Activated naive CD4-positive, alpha-beta T cell (primary cell): ENCODE measurements at places on chromosomes 12 and 14.

DNA sequence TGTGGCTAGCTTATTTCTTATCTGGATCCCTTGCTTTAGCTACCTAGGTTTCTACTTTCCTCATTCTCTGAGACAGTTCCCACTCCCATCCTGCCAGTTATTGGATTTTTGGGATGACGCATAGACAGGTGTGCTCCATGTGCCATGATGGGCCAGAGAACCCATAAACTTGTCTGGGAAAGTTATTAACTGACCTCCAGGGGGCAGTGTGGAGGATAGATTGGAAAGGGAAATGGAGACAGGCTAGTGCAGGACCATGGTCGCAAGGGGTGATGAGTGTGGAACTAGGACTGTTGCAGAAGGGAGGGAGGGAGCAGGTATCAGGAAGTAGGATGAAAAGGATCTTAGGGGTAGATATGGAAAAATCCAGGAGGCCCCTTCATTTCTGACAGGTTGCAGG, 80.3 kb downstream of the ESRRB start:
- DNase-seq: no peak

DNA sequence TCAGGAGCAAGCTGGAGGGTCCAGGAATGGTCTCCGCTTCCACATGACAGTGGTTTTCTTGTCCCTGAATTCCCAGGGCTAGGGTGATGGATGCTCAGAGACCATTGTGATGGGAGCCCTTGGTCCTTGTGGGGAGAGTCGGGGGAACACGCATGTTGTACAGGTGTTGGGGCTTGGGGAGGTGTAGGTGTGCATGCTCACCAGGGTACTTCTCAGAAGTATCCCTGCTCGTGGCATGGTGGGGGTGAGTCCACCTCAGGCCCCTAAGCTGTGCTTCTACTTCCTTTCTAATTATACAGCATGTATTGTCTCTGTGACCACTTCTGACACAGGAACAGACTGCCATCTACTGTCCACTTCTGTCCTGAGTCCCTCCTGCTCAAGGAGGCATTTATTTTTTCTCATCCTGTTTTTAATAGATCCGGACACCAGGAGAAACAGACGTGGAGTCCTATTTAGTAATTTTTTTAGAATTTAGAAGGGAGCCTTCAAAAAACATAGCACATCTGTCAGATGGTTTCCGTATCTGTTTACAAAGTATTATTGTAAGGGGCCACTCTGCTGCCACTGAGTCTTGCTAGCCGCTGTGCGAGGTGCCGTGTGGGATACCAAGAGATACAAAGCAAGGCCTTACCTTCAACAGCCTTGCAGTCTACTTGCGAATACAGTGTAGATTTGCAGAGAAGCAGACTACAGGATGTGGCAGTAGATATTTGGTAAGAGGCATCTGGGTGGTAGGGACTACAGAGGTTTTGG, 10.5 kb downstream of the NTF3 start:
- no peak for DNase-seq

DNA sequence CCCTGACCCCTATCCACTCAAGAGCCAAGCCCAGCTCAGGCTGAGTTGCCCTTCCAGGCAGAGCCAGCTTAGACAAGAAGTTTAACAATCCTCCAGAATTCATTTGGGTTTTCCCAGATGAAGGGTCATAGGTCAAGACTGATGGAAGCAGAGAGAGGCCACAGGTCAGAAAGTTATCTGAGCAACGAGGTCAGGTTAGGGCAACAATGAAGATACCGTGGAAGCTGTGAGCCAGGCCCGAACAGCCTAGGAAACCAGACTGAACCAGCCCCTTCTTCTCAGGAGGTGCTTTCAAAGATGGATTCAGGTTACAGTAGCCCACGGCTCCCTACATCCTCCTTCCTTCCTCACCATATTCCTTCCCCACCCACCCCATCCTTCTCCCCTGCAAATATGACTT, 53.1 kb downstream of the RHOJ start:
- DNase-seq: no peak

DNA sequence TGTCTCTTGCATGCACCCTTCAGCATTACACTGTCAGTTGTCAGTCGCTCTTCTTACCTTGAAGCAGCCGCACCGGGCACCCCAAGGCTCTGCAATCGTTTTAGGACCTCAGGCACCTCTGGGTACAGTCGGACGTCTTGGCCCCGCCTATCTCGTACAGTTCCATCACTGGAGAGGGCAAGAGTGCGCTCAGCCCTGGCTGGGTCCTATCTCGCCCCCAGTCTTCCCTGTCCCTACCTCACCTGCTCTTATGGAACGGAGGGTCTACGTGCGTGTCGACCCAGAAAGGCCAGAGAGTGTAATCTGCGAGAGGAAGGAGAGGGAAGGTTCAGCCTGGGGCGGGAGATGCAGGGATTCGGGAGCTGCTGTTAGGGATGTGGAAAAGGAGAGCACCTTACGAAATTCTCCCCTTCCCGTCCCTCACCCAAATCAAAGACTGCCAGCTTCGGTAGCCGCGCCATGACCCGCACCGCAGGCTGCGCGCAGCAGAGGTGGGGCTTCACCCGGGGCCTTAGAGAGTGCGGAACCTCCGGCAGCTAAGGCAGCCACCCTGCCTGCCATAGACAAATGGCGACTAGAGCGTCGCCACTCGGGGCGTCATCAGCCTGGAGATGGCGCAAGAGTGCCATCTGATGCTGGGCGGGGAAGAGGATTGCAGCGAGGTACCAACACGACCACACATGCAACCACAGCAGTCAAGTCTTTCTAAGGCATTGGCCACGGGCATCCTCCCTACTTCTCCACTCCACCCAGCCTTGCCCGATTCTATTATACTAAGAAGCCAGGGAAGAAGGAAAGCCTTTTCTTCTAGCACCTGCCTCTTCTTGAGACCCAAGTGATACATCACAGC, at the start of gene MDP1:
TSS of gene MDP1 (minus strand) at position 572 of the 850 bp plus-strand sequence. CDS start at position 461, 111 bp downstream.
- peak; percentile 52 for DNase-seq

DNA sequence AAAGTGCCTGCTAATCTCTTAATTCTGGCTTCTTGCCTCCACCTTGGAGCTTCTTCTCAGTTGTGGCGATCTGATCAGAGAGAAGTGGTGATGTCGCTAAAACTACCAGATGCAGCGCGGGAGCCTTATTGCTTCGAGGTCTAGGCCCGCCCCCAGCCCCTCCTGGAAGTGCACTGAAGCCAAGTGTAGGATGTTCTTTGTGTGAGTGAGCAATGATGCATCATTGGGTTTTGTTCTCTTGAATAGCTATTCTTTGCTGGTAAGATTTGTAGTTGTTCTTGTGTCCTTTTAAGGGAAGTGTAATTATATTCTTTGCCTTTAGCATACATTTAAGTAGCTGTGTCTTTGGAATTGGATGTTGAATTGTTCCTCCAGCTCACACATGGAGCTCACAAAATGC, 35.8 kb downstream of the MTHFD1 start:
- DNase-seq: no peak

- DNase-seq: no peak
Observed at GRCh38 chr12:590206-590750, 73.0 kb downstream of the NINJ2 start.

GRCh38 chr12:113794774-113795173, 171.4 kb downstream of the RBM19 start:
- no peak for DNase-seq

DNA sequence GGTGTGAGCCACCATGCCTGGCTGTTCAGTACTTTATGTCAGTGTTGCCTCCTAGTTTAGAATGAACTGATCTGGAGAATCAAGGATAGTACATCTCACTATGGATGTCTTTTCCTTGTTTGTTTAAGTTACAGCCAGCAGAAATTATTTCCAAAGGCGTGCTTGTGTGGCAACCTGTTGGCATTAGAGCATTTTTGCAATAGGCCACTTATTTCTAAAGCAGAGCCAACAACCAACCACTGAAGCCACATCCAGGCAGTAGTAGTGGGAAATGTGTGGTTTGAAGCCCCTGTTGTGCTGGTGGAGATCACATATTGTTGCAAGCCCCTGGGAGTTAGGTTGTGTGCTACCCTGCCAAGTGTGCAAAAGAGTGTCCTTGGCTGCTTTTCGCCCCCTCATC, 3.7 kb downstream of the ANO6 start:
- no peak for DNase-seq

DNA sequence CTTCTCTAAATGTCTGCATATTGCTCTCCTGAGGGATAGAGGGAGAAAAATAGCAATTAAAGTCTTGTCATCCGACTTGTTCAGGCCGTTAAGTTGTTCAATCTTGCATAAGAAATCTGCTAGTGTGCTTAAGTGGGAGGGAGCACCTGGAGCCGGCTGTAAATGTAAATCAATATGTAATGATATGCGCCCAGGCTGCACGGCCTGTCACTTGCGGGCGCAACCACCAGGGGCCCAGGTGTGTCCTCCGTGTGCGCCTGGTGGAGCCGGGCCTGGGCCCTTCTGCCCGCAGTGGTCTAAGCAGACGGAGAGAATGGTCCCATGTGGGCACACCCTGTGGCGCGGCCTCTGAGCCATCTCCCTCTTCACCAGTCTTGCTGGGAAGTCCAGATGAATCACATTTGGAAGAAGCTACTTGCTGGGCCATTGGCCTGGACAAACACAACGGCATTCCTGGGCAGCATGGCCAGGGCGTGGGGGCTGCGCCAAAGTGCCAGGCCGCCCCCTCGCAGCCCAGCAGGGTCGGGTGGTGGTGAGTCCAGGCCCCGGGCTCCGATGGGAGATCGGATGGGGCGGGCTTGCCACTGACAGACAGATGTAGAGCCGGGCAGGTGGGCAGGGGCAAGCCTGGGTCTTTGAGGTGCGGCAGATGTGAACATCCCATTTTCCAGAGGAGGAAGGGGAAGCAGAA, 193.3 kb upstream of the C14orf180 start:
- DNase-seq: no peak
